CD8-positive, alpha-beta memory T cell (primary cell): ENCODE measurements at places on chromosomes 16 and 17. TPM values are rescaled to one million over a fixed set of nuclear protein-coding genes. Genes with fewer than 3 reads are reported as not detected.

- DNase-seq: no peak
- H3K4me1 ChIP-seq: no peaks in the 10 kb centered on the region
- H3K27ac ChIP-seq: no peak overlapping the region
- peaks cover 3% of the 10 kb centered on the region for H3K27me3 ChIP-seq
- H3K36me3 ChIP-seq: no peaks in the 10 kb centered on the region
Observed at GRCh38 chr17:13046361-13046760, 28.5 kb upstream of the ELAC2 start.

- H3K4me3 ChIP-seq: no peak overlapping the region
- H3K36me3 ChIP-seq: no peaks in the 10 kb centered on the region
- no peak overlapping the region for H3K27ac ChIP-seq
- H3K27me3 ChIP-seq: no peaks in the 10 kb centered on the region
- no peaks in the 10 kb centered on the region for H3K4me1 ChIP-seq
Observed at GRCh38 chr16:65098916-65099315, 22.9 kb downstream of the CDH11 start.

CDH8 gene
- not detected for polyA plus RNA-seq

GRCh38 chr16:82264756-82265155 is 94.7 kb upstream of the MPHOSPH6 start:
- no peak for DNase-seq
- no peaks in the 10 kb centered on the region for H3K27me3 ChIP-seq
- H3K36me3 ChIP-seq: no peaks in the 10 kb centered on the region
- H3K27ac ChIP-seq: no peak overlapping the region
- H3K4me1 ChIP-seq: no peaks in the 10 kb centered on the region
- no peak overlapping the region for H3K4me3 ChIP-seq

DNA sequence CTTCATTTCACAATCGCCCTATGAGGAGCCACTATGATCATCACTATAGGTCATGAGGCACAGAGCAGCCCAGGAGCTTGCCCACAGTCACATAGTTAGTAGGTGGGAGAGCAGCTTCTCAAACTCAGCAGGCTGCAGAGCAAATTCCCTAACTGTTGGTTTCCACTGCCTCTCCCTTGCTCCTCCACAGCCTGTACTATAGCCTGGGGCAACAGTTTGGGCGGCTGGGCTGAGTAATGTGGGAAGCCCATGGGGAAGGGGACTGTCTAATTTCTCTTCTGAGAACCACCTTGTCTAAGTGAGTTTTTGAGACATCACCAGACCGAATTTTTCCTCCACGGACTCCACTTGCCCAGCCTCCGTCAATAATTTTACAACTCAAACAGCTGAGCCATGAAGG is 73.4 kb upstream of the GPR139 start:
- H3K4me1 ChIP-seq: no peaks in the 10 kb centered on the region
- H3K27me3 ChIP-seq: no peaks in the 10 kb centered on the region
- H3K27ac ChIP-seq: no peak overlapping the region
- no peak for DNase-seq
- no peak overlapping the region for H3K4me3 ChIP-seq
